ENCODE measurements at places on chromosomes 16 and 17.

- no peak for DNase-seq
Observed at GRCh38 chr16:7325834-7326233, 6.8 kb upstream of the RBFOX1 start.

- no peak for DNase-seq
Observed at GRCh38 chr16:13672196-13672595, 247.8 kb upstream of the ERCC4 start.

GRCh38 chr17:35740997-35741931 is 9.8 kb downstream of the RASL10B start:
- no peak for DNase-seq

- no peak for DNase-seq
Observed at GRCh38 chr17:58338454-58338840, 9.9 kb upstream of the TSPOAP1 start.

DNA sequence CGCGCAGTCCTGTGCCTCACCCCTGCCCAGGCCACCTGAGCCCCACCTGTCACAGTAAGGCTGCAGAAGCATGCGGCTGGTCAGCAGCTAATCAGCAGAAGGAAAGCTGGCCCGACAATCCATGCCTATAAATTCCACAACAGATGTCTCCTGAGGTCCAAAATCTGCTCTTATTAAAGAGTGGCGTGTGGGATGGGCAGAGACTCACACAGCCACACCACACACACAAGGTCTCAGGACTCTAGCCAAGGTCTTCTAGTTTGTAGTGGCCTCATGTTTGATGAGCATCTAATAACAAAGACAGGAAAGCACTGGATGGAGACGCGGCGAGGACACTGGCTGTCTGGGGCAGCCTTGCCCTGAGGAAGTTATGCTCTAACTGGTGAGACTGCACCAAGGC is 55.9 kb downstream of the ANKRD11 start:
- DNase-seq = no peak

- DNase-seq = no peak
Observed at GRCh38 chr17:59124665-59125064, 18.0 kb upstream of the TRIM37 start.

GRCh38 chr16:28876973-28877654 is 1.2 kb upstream of the ATP2A1 start:
- no peak for DNase-seq

DNA sequence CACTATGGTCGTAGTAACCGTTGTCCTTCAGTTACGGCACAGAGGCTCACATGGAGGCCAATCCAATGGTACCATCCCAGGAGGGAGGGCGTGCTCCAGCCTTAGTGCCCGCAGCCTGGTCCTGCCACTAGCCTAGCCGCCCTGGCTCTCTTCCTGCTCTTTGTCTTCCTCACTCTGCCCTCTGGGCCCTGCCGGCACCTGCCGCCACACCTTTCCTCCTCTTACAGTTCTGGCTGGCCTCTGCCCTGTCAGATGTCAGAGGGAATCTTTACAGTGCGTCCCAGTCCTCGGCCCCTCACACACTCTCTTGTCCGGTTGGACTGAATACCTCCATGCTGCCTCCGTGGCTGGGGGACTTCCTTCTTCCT is 23.4 kb downstream of the GINS2 start:
- no peak for DNase-seq

DNA sequence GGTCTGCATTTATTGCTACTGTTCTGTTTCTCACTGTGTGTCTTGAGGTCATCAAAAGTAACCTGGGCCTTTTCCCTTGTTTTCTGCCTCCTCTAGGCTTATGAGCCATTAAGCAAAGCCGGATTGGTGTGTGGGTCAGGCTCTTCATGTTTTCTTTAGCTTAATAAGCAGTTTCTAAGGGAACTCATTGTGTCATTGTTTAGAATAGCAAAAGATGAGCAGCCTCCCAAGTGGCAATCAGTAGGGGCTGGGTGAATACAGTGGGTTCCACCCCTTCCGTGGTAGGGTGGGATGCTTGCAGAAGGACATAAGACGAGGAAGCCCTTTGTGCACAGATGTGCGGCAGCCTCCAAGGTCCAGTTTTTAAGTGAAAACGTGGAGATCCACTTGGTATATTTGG is 34.5 kb downstream of the ABCC1 start:
- DNase-seq = peak; percentile 75

Data from SJSA1 (cell line).